ENCODE measurements at places on chromosomes 4 and X.
A peak's percentile ranks its signal among the peaks of the same experiment; 100 is the strongest.

- DNase-seq = no peak
These were observed 199.3 kb upstream of the GRID2 start for GRCh38 chr4:92104506-92104905.

DNA sequence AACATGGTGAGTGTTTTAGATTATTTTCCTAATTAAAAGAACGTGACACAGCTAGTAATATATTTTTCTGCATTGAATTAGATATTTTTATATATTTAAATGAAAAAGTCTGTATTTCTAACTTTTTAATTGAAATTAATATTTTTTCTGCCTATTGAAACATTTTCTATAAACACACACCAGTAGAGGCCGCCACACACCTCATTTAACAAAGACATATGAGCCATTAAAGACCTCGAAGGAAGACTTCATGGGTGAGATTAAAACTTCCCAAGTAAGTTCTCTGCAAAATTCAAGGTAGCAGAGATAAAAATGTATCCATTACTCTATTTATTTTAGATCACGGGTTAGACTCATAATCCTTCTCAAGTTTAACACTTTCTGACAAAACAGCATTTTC is 8.3 kb downstream of the SLITRK2 start:
- DNase-seq = no peak

GRCh38 chr4:3302173-3302785 is 9.5 kb downstream of the RGS12 start:
- DNase-seq = peak; percentile 94

GRCh38 chr4:87540146-87541058 is 11.2 kb upstream of the SPARCL1 start:
- no peak for DNase-seq

- DNase-seq = no peak
These were observed 132.0 kb downstream of the ATG4A start for GRCh38 chrX:108223585-108223984.

DNA sequence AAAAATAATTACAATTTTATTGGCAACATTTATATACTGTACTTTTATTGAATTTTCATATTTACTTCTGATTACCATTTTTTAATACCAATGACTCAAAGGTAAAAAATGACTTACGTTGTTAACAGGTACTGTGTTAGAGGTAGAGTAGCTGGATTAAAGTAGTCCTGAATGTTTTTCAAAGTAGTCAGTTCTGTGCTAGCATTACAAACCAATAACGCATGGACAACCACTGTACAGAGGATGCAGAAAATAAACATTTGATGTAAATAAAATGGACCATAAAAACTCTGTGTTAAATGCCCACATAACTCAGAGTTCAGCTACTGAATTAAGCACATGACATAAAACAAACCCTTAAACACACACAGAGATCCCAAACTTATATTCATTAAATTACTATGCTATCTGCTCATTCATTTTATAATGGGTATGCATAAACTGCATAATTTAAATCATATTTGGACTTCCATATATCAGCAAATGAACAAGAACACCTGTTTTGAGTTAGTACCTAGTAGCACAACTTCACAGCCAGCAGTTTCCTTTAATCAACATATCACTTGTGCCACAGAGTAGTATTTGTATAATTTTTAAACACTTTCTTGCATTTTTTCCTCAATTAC is 46.4 kb upstream of the NEUROG2 start:
- DNase-seq = no peak

DNA sequence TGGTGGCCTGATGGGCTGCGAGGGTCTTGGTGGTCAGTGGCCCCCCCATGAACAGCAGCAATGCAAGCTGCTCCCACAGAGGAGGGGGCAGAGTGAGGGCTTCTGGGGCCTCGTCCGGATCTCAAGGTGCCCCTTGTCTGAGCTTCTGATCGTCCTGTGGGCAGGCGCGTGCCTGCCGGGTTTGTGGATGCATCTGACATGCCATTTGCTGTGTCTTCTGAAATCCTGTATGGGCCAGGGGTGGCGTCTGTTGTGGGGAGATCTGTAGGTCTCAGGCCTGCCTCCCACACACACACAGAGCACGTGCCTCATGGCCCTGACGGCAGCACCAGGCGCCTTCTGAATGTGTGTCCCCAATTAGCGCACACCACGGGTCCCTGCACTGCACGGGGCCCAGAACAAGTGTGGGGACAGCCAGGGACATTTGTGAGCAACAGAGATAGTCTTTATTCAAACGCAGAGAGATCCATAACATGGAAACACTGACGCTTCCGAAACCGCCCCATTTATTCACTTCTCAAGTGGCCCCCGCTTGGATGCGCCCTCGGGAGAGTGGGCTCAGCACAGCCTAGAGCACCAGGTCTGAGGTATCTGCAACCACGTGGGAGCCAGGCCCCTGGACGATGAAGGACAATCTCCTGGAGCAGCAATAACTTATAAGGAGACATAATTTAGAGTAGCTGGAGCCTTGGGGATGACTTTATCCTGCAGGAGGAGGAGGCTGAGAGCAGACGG is 5.7 kb downstream of the SPON2 start:
- DNase-seq = no peak

GRCh38 chrX:2516623-2517022 is 15.8 kb upstream of the DHRSX start:
- no peak for DNase-seq

DNA sequence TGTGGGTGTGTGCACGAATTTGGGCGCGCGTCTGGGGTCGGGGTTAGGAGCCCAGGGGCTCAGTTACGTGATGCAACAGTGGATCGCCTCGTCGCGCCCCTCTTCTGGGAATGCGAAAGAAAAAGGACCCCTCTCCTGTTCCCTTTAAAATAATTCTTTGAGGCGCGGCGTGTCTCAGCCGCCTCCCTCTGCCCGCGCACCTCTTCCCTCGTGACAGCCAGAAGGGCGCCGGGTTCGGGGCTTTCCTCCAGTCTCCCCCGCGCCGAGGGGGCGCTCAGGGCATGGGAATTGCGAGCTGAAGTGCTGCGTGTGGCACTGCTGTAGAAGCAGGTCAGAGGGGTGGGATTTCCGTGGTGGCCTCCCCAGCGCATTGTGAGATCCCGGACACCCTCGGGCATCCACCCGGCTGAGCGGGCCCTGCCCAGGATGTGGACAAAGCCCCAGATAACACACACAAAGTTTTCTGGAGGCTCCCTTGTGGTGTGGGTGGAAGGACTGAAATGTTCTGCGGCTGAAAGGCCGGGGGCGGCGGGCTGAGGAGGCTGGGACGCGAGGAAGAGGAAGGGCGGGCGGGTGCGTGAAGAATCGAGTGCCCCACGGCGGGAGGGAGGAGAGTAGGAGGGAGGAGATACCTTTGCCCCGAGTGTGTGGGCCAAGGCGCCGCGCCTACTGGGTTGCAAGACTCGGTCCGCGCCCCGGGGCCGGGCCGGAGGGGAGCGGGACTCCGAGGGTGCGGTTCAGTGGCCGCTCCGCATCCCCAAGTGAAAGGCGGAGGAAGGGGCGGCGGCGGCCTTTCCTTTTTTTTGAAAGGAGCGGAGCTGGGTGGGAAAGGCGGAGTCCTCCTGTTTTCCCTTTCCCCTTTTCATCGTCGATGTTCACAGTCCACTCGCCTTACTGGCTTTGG is 752 bp downstream of the SEPTIN11 start:
- DNase-seq = peak; percentile 40

DNA sequence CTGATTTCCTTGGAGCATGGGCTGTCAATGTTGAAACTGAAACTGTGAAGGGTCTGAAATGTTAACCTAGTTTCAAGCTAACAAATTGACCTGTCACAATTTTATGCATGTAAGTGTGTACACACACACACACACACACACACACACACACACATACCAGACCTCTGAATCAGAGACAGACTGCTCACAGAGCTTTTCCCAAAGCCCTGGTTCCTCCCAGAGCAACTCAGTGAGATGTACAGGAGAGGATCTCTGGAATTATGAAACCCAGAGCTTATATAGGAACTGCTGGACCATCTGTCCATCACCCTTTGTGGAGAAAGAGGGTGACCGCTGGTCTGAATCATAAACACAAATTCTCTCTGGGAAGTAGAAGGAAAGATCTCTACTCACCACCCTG is 228.1 kb upstream of the PRPS2 start:
- no peak for DNase-seq

GRCh38 chr4:138680256-138680655 is 335.3 kb upstream of the NOCT start:
- DNase-seq = no peak

- no peak for DNase-seq
These were observed 46.7 kb upstream of the WDR1 start for GRCh38 chr4:10163296-10163695.
